Stimulated activated CD8-positive, alpha-beta memory T cell treated with anti-CD3 and anti-CD28 coated beads, Interleukin-2, amount 100 ng/mL, for 1 hour (primary cell): ENCODE measurements at places on chromosomes 4 and X.

- DNase-seq = no peak
Measured at GRCh38 chrX:119706616-119707015, 13.6 kb upstream of the SEPTIN6 start.

GRCh38 chrX:113001836-113002235, 161.2 kb upstream of the AMOT start:
- no peak for DNase-seq

GRCh38 chr4:8131210-8131609, 27.4 kb downstream of the ABLIM2 start:
- no peak for DNase-seq

DNA sequence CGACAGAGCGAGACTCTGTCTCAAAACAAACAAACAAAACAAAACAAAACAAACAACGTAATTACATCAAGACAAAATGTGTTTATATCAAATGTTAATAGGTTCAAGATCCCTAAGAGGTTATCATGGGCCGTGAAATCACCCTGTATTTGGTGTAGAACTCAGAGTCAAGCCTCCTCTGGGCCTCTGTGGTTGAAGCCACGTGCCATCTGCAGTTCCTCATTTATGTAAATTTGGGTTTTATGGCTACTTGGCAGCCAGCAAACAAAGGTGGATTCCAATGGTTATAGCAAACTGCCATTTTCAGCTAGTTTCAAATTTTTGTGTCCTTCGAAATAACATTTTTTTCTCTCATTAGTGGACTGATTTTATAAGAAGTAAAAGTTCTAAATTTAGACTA, 16.4 kb downstream of the NSDHL start:
- DNase-seq = no peak

DNA sequence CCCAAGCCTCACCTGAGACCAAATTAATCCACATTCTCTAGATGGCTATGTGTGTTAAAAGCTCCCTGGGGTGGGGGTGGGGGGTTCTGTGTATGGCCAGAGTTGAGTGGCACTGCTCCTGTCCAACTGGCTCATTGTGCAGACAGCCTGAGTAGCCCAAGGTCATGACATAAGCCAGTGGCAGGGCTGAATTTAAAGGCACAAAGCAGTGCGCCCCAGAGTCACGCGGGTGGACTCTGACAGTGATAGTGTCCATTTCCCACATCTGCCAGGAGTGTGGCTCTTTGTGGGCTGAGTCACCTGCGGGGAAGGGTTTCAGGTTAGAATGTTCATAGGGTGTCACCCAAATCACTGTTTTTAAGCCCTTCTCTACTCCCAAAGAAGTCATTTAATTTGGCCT, 45.4 kb downstream of the SCD5 start:
- no peak for DNase-seq

DNA sequence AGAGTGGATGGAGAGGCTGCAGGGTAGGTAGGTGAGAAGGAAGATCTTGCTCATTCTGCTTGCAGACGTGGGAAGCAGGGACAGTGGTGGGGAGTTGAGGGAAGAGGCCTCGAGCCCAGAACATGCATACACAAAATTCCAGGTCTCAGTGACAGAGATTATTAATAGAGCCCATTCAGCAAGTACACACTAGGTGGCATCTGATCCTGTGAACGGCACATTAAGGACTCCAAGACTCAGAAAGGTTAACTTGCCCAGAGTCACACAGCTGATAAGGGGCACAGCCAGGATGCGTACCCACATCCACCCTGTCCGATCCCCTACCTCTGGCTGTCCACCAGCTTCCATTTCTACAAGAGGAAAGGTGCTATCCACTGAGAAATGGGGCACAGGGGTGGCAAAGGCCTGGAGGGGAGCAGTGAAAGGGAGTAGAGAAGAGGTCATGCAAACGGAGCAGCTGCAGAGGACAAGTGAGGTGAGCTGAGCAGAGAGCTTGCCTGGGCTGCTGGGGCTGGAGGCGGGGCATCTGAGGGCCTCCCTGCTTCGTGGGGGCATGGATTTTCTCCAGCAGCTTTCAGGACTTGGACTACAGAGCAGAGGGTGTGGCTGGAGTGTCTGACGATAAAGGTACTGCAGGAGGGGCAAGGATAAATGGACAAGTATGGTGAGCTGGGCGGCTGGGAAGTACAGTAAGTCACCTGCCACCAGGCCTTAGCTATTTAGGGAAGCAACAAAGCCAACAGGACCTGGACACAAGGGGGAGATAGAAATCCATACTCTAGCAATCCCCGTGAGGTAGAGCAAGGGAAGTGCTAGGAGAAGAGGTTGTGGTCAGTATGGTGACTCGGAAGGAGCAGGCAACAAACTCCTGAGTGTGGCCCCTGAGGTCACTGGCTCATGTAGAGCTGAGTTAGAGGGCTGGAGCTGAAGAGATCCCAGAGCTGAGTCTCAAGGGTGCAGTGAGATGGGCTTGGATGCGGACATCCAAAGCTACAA, 11.2 kb downstream of the IDS start:
- DNase-seq = no peak

- no peak for DNase-seq
Measured at GRCh38 chrX:9577555-9577954, 112.7 kb downstream of the TBL1X start.

- DNase-seq = no peak
Measured at GRCh38 chr4:52265781-52266525, 214.8 kb downstream of the SPATA18 start.

- DNase-seq = no peak
Measured at GRCh38 chrX:154321594-154321993, 26.0 kb downstream of the TKTL1 start.

- no peak for DNase-seq
Measured at GRCh38 chrX:68898598-68898997, 69.8 kb downstream of the EFNB1 start.

DNA sequence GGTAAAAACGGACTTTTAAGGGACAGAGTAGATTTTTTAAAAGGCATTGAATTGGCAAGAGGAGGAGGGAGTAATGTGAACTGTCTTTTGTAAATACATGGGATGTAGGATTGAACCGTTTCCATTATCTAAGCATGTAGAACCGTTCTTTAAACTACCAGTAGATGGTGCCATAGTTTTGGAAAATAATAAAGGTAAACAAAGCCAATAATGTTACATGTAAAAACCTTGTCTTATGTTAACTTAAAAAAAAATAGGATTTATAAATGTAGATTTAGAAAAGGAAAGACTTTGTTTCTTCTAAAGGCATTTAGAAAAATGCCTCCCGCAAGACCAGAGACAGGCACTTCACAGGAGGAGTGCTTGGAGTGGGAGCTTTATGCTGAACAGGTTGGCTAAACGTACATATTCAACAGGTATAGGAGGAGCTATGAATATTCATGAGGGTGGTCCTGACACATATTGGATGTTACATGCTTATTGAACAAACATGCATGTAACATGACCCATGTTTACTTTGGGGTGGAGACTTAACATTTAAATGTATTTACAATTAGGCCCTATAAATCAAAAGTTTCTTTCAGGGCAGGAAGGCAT, 45.5 kb upstream of the FAM241A start:
- no peak for DNase-seq

GRCh38 chr4:42806303-42806835, 86.1 kb upstream of the GRXCR1 start:
- DNase-seq = no peak

- DNase-seq = no peak
Measured at GRCh38 chrX:84161641-84162040, 26.4 kb downstream of the RPS6KA6 start.

- no peak for DNase-seq
Measured at GRCh38 chrX:53768451-53768850, 81.9 kb upstream of the HUWE1 start.

DNA sequence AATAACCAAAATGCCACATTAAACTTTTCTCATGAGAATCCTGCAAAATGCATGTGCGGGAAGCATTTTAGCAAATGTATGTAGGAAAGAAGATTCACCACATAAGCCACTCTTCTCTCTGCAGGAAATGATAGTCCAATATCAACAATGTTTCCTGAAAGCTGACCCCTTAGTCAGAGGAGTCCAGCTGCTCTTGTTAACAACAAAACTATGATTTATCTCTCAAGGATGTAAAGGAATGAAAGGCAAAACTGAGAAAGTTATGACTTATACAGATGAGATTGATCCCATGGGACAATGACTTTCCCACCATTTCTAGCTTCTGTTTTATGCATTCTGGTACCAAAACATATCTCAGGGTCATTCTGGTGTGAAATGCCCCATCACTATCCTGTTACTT, 125.0 kb upstream of the EDNRA start:
- no peak for DNase-seq
